ENCODE measurements at places on chromosomes 12 and 14.

- DNase-seq = no peak
Measured at GRCh38 chr14:92965281-92965680, 42.3 kb downstream of the CHGA start.

- no peak for DNase-seq
Measured at GRCh38 chr14:102323102-102323501, 3.6 kb downstream of the ZNF839 start.

DNA sequence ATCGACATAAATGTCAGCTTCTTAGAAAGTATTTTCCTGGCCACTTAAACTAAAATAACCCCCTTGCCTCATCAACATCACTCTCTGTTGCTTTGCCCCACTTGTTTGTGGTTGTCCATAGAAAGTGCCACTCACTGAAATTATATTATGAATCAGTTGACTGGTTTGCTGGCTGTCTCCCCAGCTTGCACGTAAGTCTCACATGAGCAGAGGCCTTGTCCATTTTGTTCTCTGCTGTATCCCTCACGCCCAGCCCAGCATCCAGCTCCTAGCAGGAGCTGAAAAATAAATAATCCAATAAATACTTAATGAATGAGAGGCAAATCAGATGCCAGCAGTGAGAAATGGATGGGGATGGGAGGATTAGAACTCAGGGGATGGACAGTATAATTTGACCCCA is 159.3 kb downstream of the KSR2 start:
- DNase-seq = no peak

- no peak for DNase-seq
Measured at GRCh38 chr12:54561164-54561563, 11.8 kb downstream of the PDE1B start.

DNA sequence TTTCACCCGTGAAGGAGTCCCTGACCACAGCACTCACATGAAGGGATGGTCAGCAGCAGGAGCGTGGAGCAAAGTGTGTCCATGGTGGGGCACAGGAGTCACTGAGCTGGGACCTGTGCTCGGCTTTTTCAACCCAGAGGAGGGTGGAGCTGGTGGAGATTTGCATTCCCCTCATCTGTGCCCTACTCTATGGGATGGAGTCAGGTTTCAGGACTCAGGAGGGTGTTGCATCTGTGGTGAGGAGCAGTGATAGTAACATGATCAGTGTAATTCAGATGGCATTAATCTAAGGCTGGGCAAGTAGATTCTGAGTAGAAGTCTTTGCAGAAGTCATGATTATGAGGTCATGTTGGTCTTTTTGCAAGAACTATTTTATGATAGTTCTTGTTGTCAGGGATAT is 511.9 kb downstream of the TMEM121 start:
- no peak for DNase-seq

DNA sequence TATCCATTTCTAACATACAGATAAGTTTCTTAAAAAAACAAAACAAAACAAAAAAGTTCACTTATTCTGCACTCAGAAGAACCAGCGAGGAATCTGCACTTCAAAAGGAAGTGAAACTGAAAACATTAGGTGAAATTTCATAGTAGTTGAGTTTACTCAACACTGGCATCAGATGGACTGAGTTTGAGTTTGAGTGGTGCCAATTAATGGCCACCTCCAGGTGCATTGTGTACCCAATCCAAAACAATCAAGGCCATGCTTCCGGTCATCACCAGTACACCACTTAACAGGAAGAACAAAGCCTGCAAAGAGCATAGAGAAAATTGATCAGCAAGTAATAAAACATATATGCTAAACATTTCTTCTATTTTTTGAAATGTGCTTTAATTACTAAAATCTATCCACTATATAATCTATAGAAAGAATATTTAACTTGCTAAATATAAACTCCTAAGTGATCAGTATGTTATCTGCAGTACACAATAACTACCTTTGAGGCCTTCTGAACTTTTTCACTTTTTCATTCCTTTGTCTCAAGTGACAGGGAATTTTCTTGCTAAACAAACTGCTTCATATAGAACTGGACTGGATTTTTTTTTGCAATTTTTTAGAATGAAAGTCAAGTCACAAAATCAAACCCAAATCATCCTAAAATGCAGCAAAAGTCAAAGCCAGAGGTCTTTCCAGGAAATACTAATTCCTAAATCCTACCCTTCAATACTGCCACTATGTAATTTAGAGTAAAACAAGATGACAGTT is 11.5 kb downstream of the SLC38A2 start:
- no peak for DNase-seq

GRCh38 chr12:612293-612692 is 51.0 kb downstream of the NINJ2 start:
- no peak for DNase-seq

DNA sequence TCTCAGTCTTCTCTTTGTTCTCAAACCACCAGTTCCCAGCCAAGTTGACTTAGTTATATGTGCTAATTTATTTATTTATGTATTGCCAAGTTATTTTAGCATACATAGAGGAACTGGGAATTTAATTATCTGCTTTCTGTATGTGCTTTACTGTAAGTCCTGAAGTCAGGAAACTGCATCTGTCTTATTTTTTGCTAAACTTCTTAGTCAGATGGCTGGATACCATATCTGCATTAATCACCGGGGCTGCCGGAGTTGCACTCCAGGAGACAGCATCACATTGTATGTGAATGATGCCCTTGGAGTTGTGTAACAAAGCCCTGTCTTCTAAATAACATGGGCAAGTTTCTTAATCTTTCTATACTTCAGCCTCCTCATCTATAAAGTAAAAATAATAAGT is 96.2 kb downstream of the MON2 start:
- no peak for DNase-seq

All from stimulated activated CD8-positive, alpha-beta memory T cell treated with anti-CD3 and anti-CD28 coated beads, Interleukin-4, amount 100 ng/mL, for 4 hours (primary cell).